ENCODE measurements at places on chromosomes 13 and 19.

DNA sequence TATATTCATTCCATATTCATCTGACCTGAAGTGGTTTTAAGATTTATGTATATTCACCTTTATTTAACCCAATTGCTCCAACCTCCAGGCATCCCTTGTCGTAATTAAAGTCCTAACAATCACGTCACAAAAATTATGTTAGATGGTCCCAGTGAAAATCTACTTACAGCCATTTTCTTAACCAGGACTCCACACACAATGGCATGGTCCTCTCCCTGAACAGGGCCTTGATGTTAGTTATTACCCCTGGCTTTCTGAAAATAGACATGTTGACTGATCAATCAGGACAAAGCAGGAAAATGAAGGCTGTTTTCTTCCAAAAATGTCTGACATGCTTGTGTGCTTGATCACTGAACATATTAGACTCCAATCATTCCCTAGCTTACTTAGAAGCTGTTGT lies 542.7 kb upstream of the SLITRK5 start:
- no peak for DNase-seq

- no peak for DNase-seq
These were observed 166.4 kb downstream of the DCLK1 start for GRCh38 chr13:35964863-35965180.

DNA sequence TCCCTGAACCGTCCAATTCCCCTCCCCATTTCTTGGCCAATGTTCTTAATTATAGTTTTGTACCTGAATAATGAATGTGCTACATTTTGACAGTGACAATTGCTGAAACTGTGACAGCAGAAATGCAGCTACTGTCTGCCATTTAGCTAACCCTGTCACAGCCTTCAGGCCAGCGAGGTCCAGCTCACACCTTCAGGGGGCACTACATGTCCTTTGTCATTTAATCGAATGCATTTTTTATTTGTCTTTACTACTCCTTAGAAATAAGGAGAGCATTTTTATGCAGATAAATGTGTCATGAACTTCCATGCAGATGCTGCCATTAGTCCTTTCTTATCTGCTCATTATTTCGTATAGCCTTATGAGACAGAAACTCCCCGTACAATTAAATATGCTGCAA lies 159.9 kb downstream of the MZT1 start:
- DNase-seq = no peak

GRCh38 chr19:30091456-30091855 lies 149.4 kb downstream of the URI1 start:
- no peak for DNase-seq

Data from stimulated activated CD4-positive, alpha-beta T cell treated with anti-CD3 and anti-CD28 coated beads, TNF-alpha, amount 100 ng/mL, for 48 hours (primary cell).